ENCODE measurements at places on chromosomes 5 and 9.

GRCh38 chr5:2891781-2892180 is 140.3 kb upstream of the IRX2 start:
- DNase-seq: no peak

DNA sequence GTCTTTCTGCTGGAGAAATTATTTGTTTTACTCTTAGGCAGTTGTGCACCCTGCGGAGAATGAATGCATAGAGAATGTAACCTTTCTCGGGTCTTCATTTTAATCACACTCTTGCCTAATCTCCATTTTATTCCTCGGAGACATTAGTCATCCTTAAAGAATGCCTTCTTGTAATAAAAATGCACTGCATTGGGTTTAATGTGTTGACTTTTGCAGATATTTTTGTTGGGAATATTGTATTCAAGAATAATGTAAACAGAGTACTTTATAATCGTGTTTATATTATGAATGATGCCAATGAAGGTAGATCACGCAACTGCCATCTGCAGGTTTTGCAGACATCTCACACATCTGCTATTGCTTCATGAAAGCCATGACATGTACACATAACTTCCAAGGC is 1093.9 kb upstream of the CDH6 start:
- DNase-seq: no peak

DNA sequence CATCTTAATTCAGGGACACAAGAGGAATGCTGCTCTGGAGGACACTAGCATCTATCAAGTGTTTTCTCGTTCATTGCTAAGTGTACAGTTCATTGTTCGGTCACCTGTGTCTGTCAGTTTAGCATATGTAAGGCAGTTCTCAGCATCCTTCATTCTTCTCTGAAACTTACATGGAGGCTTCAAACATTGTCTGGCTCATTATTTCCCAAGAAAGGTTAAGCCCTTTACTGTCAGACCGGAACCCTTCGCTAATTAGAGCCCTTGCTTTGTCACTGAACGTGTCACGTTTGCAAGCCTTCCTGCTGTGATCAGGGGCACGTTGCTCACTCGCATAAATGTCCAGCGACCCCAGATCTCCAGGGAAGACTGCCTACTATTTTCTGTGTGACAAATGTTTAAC is 62.3 kb upstream of the RIOK2 start:
- DNase-seq: no peak

DNA sequence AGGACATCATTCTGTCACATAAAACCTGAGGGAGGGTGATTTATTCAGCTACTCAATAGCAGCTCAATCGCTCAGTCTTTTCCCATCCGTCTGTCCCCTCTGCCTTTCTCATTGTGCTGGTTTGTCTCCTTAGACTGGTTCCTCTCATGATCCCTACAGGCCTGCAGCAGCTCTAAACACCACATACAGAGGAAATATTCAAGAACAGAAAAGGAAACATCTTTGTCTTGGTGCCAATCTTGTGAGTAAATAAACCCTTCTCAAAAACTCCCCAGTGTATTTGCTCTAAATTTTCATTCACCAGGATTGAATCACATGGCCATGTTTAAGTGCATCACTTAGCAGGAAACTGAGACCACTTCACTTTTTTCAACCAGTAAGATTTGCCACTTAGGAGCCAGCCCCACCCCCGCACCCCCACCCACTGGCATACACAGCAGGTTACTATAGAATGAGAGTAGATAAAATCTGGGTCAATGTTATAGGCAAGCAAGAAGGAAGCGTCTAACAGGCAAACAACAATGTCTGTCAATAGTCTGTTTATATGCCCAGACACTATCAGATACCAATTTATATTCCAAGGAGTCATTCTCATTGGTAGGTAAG is 895.5 kb upstream of the DMAC1 start:
- no peak for DNase-seq

- no peak for DNase-seq
These were observed 215.2 kb upstream of the PTGER4 start for GRCh38 chr5:40464511-40464910.

GRCh38 chr9:21933865-21934264 is 60.3 kb downstream of the CDKN2A start:
- no peak for DNase-seq

GRCh38 chr9:85202596-85202995 is 533.1 kb downstream of the NTRK2 start:
- DNase-seq: no peak

GRCh38 chr5:56985936-56986625 is 34.2 kb upstream of the MIER3 start:
- DNase-seq: no peak

DNA sequence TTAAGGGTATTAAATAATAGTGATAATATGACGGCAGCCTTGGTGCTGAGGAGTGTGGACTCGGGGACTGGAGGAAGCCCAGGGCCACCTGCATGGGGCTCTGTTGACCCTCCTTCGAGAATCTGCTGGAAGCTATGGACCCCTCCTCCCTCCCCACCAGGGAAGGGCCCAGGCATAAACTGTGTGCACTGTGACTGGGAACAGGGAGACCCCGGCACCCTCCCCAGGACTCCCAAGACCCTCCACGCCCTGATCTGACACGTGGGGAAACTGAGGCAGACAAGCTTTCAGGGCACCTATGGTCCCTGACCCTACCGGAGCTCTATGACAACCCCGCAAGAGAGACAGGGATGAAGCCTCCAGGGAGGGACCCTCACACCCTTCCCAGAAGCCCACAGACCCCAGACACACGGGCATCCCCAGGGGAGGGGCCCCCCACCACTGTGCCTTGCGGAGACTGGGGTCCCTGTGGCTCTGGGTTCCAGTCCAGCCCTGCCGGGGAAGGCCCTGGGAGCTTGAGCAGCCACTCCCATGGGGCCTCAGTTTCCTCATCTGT is 6.5 kb upstream of the EGFL7 start:
- DNase-seq: no peak

DNA sequence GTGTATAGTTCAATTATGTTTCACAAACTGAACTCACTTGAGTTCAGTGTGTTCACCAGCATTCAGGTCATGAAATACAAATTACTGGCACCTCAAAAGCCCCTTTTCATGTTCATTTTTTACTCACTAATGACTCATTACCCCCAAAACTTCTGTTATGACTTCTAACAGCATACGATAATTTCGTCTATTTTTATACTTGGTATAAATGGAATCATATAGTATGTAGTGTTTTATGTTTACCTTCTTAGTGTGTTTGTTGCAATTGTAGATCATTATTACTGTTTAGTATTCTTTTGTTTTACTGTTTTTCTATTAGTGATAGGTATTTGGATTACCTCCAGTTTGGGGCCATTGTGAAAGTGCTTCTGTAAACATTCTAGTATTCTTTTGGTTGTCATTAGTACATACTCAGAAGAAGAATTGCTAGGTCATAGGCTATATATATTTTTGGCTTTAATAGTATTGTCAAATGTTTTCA is 33.4 kb downstream of the DDX4 start:
- no peak for DNase-seq

DNA sequence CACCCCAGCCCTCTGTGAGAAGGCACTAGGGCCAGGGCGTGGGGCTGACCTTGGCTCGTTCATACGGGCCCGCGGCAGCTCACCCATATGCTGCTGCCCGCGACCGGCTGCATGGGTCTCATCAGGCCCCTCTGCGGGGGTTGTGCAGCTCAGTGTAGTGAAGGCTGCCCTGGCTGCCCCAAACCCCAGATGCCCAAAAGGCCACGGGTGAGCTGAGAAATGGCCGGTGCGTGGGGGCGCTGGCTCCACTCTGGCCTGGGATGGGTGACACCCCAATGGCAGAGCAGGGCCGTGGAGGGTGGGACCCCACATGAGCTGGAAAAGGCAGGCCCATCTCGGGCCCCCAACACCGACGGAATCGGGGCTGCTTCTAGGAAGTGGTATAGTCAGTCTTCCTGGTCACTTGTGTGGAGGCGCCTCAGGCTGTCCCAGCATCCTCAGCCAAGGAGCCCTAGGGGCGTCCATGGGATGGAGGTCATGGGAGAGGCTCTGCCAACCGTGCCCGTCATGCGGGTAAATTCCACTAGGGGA is 19.4 kb upstream of the LRRC14B start:
- no peak for DNase-seq

DNA sequence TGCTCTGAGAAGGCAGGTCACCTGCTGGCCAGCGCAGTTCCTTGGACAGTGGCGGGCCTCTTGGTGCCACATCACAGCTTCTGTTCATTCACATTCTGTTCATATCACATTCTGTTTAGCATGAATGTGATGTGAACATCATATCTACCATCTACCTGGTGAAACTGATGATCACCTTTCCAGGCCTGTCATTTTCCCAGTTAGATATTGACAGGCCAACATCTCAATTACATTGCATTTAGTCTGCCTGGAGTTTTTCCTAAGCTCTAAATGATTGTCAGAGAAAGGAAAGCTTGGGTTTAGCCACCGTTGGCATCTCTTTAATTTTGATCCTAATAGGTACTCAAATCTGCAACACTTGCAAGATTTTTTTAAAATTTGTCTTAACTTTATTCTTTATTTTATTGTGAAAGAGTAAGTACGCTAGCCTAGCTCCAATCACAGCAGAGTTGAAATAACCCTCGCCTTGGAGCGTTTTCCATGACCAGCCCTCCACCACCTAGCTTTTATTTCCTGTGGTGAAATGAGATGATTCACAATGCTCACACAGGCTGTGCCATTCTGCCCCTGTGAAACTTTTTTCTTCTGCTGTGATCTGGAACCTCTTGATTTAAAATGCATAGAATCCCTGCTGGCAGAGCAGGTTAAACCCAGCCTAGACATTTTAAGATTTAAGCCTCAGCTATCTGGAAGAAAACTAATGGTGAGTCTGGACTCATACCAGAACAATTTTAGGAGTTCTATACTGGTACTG is 225.0 kb downstream of the ESM1 start:
- no peak for DNase-seq

GRCh38 chr9:34898846-34899245 is 59.2 kb upstream of the PHF24 start:
- DNase-seq: no peak

DNA sequence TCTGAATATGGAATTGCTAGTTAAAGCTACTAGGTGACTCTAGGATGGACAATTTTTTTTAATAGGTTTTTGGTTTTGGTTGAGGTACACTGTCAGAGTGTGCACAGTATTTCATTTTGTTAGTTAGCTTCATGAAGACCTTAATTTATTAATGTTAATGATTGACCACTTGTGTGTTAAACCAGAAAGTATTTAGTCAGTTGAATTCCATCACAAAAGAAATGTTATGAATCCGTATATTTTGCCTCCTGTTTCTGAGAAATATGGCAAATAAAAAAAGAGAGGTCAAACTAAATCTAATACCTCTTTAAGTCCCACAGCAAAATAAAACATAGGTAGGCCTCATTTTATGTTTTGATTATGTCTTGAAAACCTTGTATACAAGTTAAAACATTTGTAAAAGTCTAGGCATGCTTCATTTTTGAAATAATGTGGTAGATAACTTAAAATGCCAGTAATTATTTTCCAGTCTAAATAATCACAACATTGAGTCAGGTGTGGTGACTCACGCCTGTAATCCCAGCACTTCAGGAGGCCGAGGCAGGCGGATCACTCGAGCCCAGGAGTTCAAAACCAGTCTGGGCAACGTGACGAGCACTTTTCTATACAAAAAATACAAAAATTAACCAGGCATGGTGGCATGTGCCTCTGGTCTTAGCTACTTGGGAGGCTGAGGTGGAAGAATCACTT is 50.8 kb downstream of the ITGA1 start:
- DNase-seq: no peak

DNA sequence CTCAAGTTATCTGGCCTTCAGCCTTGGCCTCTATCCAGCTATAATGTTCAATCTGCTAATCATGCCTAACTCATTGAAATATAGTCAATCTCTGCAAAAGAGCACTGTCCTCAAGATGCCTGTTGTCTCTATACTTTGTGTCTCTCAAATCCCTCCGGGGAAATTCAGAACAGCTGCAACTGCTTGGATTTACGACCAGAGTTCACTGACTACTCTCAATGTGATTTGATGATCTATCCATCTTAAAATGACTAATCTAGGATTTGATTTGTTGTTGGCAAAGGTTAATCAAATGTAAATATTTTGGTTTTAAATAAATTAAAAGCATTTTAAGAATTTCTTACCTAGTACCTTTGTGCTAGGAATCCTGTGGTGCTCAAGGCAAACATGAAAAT is 40.9 kb downstream of the SVEP1 start:
- DNase-seq: no peak

DNA sequence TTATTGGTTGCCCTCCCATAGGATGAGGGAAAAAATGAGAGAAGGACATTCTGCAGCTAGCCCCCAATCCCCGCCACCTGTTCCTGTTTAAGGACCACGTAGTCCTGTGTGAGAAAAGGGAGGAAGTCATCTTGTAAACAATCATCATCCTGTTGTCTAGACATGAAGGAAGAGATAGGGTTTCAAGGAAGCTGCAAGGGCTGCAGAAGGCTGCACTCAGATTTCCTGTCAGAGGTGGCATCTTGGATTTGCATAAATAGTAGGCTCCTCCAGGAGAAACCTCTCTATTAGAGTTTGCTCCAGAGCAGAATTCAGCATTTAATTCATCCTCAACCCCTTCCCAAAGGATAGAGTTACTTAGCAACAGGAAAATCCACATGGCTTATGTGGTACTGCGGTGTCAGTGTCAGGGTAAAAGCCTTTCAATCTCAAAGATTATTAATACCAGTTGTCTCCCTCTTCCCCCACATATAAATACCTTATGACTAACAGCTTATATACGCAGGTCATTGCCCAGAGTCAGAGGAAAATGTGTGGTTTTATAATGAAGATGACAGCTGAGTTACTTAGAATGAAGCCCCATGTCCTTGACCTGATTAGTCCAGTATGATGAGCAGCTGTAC is 4.6 kb upstream of the DNAJC18 start:
- no peak for DNase-seq

DNA sequence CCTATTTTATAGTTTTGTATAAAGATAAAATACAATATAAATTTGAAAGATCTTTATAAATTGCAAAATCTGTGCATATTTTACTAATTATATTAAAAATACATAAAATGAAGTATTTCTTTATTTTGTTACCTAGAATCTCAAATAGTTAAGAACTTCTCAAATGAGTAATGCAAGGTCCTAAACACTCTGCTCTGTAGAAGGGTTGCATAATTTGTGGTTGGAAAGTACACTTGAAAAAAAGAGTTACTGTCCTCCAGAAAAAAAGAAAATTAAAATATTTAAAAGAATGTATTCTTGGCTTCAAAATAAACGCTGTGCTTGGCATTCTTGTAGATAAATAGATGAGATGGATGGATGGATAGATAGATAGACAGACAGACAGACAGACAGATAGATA is 428.8 kb upstream of the CDH6 start:
- DNase-seq: no peak

- DNase-seq: no peak
These were observed 8.4 kb upstream of the HAND1 start for GRCh38 chr5:154486427-154486866.

DNA sequence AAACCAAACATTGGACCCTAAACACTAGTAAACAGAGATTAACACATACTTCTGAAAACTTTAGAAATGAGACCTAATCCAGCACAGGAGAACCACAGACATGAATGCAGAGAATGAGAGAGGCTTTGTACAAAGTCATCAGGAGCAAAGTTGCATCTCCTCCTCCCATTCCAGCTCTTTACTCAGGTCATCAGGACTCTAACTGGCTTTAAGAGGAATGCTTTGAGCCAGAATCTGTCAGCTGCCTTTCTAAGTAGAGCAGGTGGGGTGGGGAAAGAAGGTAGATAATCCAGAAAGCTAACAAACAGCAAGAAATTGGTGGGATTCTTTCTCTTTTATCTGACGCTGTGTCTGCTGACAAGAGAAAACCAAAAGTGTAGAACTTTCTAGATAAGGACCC is 582.7 kb upstream of the DMAC1 start:
- DNase-seq: no peak

GRCh38 chr5:1298723-1299510 is 4.0 kb upstream of the TERT start:
- no peak for DNase-seq

Data from CD4-positive, alpha-beta T cell treated with Interleukin-1 beta for 1 hour (primary cell).